Central memory CD8-positive, alpha-beta T cell (primary cell): ENCODE measurements at places on chromosomes 13 and 19.

- DNase-seq = no peak
These were observed 43.0 kb upstream of the UBL3 start for GRCh38 chr13:29893438-29893837.

- no peak for DNase-seq
These were observed 76.7 kb downstream of the TEX26 start for GRCh38 chr13:31009166-31009565.

DNA sequence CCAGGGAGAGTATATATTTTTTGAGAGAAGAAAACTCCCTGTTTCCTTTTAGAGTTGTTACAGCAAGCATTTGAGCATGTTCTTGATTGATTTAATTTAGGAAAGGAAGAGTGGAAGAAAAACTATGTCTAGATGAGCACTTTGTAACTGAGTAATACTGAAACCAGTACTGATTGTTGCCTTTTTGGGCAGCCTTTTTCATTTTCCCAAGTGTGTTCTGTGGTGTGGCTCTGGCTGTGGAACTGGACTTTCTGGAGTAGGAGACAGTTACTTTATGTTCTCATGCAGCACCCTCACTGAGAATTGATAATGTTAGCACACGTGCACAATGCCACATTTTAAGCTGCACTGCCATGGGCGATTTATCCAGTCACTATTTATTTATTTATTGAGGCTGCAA is 211.5 kb downstream of the LMO7 start:
- no peak for DNase-seq

- DNase-seq = no peak
These were observed 142.5 kb upstream of the ZNF536 start for GRCh38 chr19:30229525-30230174.

DNA sequence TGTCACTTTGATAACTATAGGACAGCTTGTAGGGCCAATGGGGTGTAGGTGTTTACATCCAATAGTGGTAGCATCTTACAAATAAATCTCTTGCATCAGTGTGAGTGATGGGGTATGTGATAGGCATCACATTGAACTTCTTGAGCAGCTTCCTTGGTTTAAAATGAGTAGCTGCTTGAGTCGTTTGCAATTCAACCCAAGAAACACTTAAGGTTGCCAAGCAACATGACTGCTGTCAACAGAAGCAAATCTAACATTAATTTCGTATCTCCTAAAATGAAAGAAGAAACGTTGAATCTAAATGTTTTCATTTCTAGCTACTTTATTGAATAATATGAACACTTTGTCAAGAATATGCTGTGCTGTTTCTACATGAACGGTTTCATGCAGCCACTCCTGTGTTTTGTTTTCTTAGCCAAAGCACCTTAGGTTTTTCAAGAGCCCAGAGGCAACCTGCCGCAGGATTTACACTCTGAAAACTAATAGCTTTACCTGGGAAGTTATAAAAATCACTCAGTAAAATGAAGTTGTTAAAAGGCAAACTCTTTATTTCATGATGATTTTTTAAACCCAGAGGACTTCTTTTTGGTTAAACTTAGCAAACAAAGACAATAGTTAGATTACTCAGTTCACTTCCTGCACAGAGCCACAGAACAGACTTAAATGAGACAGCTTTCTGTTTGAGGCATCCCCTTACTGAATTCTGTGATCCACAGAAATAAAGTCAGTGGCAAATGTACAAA is 305.2 kb downstream of the MTUS2 start:
- no peak for DNase-seq

GRCh38 chr19:36196249-36196648 is 18.2 kb downstream of the ZNF565 start:
- DNase-seq = no peak

DNA sequence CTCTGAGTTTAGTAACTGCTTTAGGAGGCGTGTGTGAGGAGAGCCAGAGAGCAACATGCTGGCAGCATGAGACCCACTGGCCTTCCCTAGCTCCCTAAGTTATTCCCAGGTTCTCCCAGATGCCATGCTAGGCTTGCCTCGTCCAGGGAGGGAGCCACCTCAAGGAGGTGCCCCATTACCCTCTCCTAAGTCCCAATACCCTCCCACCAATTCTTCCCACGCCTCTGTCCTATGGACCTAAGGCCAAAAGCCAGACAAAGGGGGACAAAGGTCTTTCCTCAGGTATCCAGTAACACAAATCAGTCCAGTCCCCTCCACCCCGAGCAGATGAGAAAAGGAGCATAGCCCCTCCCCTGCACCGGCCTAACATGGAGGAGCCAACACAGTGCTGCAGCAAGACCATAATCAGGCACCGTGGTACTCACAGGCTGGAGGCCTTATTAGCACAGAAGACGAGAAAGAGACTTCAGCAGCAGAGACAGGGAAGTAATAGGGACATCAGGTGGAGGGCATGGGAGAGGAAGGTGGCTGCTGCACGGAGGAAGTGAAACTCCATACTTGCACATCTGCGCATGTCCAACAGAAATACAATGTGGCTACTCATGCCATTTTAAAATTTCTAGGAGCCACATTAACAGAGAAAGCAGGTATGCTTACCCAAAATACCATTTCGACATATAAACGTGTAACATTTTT is 46.3 kb downstream of the BRD4 start:
- no peak for DNase-seq
